Type B pancreatic cell (in vitro differentiated cells): ENCODE measurements at places on chromosomes 12 and 14. TPM values are rescaled to one million over a fixed set of nuclear protein-coding genes. Genes with fewer than 3 reads are reported as not detected.

NGDN gene
- total RNA-seq = 36.5 and 51.1 TPM in 2 replicates

TSPAN11 gene
- total RNA-seq = 9.5 and 52.3 TPM in 2 replicates

PTPRB gene
- 1.2 and 4.2 TPM in 2 replicates for total RNA-seq

SLC6A15 gene
- total RNA-seq = 1.4 and 14.8 TPM in 2 replicates

- H3K27ac ChIP-seq = peak overlapping the region; percentile 87
- DNase-seq = peak; percentile 69
- H3K4me3 ChIP-seq = peak overlapping the region; percentile 97
- H3K36me3 ChIP-seq = peaks cover 17% of the 10 kb centered on the region
- H3K27me3 ChIP-seq = no peaks in the 10 kb centered on the region
Measured at GRCh38 chr12:120468821-120469449, 613 bp downstream of the SRSF9 start.

DNA sequence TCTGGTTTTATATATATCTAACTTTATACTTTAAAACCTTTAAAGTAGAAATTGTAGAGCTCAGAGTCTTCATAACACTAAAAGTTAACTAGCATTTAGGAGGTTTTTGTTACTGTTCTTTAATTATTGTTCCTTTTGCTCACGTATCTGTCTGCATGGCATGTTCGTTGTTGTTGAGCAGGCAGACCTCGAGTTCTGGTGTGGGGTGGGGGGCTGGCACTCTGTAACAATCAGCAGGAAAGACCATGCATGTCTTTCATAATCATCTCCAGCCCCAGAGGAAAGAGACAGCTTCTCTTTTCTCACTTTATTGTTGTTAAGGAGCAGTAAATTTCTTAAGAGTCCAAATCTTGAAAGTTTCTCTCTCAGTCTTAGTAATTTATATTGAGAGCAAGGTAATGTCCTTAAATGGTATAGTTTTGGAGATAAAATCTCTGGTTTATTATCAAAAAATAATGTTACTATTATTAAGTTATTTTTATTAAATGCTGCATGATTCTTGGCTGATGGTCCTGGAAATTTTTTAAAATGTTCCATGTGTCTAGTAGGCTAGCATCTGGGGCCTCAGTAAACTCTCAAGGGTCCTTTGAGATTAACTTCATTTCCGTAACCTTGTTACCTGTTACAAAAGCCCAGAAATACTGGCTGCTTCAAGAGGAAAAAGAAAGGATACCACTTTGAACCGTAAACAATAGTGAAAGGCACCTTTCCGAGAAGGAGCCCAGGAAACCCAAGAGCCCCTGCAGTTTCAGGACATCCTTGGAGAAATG, 30.3 kb downstream of the CKB start:
- peaks cover 26% of the 10 kb centered on the region for H3K36me3 ChIP-seq
- peaks cover 13% of the 10 kb centered on the region for H3K4me1 ChIP-seq
- no peaks in the 10 kb centered on the region for H3K27me3 ChIP-seq
- no peak for DNase-seq
- H3K27ac ChIP-seq = no peak overlapping the region

- DNase-seq = no peak
- peaks cover 20% of the 10 kb centered on the region for H3K4me1 ChIP-seq
- H3K4me3 ChIP-seq = no peak overlapping the region
- H3K36me3 ChIP-seq = peaks cover 40% of the 10 kb centered on the region
- peak overlapping the region; percentile 22 for H3K27ac ChIP-seq
Measured at GRCh38 chr12:45227316-45228067, 11.6 kb downstream of the ANO6 start.

DNA sequence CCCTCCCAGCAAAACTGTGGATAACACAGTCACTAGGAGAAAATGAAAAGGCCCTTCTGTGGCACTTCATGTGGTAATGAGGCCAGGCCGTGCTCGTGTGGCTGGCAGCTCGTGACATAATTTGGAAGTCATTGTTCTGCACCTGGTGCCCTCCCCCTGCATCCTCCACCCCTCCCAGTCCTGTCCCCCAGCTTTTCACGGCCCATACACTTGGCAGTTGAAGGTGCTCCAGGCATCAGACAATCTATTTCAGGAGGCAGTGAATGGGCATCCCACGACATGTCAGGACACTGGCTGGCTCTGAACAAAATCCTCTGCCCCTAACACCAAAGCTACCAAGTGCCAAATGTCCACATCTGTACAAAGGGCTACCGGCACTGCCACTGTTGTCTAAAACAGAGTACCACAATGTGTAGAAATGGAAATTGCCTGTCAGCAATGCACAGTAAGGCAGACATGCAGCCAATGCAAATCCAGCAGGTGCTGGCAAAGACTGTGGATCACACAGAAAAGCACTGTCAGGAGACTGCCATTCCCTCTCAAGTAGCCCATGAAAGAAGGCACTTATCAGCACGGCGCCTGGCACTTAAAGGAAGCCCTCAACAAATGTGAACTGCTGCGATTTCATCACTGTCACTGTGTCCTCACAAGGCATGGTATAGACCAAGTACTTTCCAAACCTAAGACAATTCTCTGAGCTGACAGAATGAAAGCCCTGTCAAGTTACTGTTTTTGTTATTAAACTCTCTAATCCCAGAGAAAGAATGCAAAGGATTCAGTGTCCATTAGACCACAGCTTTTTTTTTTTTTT, 39.1 kb downstream of the CORO1C start:
- H3K27me3 ChIP-seq = no peaks in the 10 kb centered on the region
- no peak for DNase-seq
- H3K4me1 ChIP-seq = peaks cover 56% of the 10 kb centered on the region
- H3K27ac ChIP-seq = peak overlapping the region; percentile 98

GRCh38 chr12:52821826-52822660, 8.1 kb upstream of the KRT4 start:
- no peaks in the 10 kb centered on the region for H3K36me3 ChIP-seq
- H3K27ac ChIP-seq = no peak overlapping the region
- peaks cover 15% of the 10 kb centered on the region for H3K4me1 ChIP-seq
- DNase-seq = no peak

DNA sequence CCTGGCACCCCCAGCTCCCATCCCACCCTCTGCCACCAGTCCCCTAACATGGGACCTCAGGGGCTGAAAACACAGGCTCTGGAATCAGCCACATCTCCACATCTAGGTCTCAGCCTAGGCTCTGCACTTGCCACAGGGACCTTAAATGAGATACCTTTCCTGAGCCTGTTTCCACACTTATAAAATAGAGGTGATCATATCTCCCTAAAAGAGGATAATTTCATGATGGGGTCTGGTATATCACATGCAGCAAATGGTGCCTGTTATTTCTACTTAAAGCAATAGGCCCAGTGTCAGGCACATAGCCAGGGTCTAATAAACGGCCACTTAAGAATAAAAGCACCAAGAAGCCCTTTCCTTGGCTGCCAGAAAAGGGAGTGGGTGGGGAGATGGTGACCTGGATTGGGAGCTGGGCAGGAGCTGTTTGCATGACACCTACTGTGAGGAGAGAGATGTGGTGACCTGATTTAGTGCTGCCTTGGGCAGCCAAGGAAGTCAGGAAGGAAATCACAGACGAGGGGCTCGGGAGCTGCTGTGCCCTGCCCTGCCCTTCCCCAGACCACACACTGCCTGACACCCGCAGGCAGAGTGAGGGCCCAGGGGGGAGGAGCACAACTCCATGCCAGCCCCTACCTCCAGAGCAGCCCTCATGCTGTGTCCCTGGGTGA, 71.2 kb downstream of the IRF2BPL start:
- peak overlapping the region; percentile 68 for H3K4me3 ChIP-seq
- DNase-seq = no peak
- peak overlapping the region; percentile 96 for H3K27ac ChIP-seq

DNA sequence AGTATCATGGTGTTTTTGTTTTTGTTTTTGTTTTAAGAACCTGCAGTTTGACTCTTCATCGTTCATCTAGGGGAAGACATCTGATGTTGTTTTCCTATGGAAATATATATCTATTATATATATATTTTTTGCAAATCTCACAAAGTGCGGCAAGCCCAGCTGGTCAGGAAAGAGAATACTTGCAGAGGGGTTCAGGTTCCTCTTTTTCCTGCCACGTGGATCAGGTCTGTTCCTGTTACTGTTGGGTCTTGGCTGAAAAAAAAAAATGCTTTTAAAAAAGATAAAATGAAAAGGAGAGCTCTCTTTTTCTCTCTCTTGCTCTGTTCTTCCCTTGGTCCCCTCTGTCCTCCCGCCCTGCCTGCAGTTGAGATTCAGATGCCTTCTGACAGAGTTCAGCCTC, 179.4 kb upstream of the BCL2L14 start:
- no peak overlapping the region for H3K4me3 ChIP-seq
- no peak overlapping the region for H3K27ac ChIP-seq
- H3K4me1 ChIP-seq = no peaks in the 10 kb centered on the region
- no peak for DNase-seq
- H3K36me3 ChIP-seq = peaks cover 57% of the 10 kb centered on the region
- H3K27me3 ChIP-seq = no peaks in the 10 kb centered on the region

DNA sequence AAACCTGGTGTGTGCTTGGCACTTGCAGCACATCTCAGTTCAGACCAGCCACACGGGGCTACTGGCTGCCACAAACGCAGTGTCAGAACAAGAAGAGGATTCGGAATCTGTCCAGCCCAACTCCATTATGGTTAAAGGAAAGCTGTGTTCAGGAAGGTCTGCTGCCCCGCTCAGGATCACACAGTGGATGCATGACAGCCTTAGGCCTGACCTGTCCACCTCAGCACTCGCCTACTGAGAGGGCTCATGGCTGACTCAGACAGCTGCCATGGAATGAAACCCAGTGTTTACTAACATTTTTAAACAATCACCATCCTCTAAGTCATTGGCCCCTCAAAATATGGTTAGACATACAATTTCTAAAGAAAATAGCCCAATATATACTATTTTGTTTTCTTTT, 5.6 kb upstream of the NIN start:
- peaks cover 16% of the 10 kb centered on the region for H3K4me1 ChIP-seq
- no peak for DNase-seq
- peaks cover 3% of the 10 kb centered on the region for H3K36me3 ChIP-seq
- peaks cover 47% of the 10 kb centered on the region for H3K27me3 ChIP-seq

DNA sequence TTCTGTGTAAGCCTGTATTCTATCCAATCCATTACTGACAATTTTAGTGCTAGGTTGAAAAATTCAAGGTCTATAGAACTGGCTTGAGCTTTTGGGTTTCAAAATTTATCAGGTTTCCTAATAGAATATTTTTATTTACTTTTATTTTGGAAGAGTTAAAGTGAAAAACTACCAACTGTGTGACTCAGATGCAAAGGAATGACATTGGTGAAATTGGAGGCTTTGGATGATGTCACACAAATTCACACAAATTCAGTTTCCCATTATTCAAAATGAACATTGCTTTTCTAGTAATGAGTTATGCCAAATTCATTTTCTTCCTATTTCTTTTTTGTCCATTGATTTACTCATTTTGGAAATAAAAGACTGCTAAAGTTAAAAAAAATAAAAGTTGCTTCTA, 186.9 kb downstream of the ALX1 start:
- no peak overlapping the region for H3K27ac ChIP-seq
- peaks cover 4% of the 10 kb centered on the region for H3K27me3 ChIP-seq
- no peak for DNase-seq
- H3K4me3 ChIP-seq = no peak overlapping the region

DNA sequence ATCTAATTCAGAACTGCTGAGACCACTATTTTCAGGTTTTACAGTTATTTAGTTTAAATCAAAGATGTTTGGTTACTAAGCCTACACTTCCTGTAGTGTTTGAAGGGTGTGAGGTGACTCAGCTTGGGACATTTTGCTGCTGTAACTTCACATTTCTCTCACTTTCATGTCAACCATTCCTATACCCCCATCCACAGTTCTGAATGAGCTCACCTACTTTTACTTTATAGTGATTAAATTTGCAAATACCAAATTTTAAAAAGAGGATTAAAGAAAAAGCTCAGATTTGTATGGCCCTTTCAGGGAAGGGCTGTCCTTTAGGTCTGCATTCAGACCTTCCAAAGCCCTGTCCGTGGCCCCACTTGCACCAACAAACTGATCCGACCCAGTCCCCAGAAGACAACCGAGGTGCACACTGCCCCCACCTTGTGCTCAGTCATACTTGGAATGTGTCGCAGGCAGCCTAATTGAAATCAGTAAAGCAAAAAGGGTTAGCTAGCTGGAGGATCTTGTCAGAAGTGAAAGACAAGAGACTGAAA, 174.4 kb downstream of the MON2 start:
- DNase-seq = no peak
- peak overlapping the region; percentile 7 for H3K27ac ChIP-seq
- H3K4me1 ChIP-seq = peaks cover 9% of the 10 kb centered on the region
- H3K4me3 ChIP-seq = no peak overlapping the region
- no peaks in the 10 kb centered on the region for H3K36me3 ChIP-seq
- no peaks in the 10 kb centered on the region for H3K27me3 ChIP-seq

- no peak overlapping the region for H3K27ac ChIP-seq
- DNase-seq = no peak
- no peaks in the 10 kb centered on the region for H3K36me3 ChIP-seq
- H3K27me3 ChIP-seq = peaks cover 40% of the 10 kb centered on the region
- peaks cover 4% of the 10 kb centered on the region for H3K4me1 ChIP-seq
Measured at GRCh38 chr12:95949477-95950206, 6.5 kb downstream of the AMDHD1 start.

DNA sequence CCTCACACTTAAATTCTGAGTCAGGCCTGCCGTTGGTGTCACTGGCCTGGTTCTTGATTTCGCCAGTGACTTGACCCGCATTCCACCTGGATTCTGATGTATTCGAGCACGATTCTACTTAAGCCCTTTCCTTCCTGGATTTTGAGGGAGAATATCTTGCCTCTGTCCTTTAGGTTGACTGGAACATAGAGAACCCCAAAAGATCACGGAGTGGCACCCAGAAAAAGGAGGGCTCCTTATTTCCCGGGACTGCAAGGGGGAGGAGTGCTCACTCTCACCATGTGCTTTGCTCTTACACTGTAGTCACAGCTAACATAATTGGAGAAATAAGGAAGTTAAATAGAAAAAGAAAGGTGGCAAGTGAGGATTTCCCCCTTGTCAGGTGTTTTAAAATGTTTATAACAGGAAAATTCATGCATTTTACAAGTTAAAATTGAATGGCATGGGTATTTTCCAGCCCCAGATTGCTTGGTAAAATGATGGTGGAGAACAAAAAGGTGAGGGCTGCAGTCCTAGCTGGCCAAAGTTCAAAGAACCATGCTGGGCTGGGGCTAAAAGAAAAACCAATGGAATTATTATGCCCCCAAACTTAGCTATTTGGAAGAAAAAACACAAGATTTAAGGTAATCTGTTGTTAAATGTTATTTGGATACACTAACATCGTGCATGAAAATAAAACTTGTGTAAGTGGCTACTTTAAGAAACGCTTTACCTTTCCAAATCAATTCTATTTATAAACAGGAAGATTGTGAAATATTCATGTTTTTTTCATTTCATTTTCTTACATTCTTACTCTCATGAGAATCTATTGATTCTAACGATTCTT, 8.9 kb downstream of the FOXA1 start:
- peak overlapping the region; percentile 85 for H3K4me3 ChIP-seq
- H3K4me1 ChIP-seq = peaks cover 12% of the 10 kb centered on the region
- H3K36me3 ChIP-seq = peaks cover 18% of the 10 kb centered on the region
- no peak for DNase-seq
- peaks cover 89% of the 10 kb centered on the region for H3K27me3 ChIP-seq
